ENCODE measurements at places on chromosomes 3 and 15.
A peak's percentile ranks its signal among the peaks of the same experiment; 100 is the strongest.

DNA sequence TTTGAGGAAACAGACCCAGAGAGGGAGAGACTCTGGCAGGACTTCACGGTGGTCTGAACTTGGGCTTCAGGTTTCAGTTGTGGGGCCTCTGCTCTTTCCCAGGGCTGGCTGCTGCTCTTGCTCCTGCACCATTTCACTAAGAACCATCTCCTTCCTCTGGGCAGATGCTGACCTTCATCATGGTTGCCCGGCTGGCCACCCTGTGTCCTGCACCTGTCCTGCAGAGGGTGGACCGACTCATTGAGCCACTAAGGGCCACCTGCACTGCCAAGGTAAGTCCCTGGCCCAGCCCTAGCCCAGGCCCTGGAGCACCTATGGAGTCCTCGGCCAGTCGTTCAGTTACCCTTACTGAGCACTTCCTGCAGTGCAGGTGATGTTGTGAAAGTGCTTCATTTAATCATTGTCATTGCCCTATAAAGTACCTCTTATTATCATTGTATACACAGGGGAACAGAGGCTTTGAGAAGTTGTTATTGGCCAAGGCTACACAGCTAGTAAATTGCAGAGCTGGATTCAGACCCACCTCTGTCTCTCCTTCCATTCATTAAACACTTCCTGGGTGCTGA, 10.0 kb downstream of the RPL32 start:
- DNase-seq, result no peak

DNA sequence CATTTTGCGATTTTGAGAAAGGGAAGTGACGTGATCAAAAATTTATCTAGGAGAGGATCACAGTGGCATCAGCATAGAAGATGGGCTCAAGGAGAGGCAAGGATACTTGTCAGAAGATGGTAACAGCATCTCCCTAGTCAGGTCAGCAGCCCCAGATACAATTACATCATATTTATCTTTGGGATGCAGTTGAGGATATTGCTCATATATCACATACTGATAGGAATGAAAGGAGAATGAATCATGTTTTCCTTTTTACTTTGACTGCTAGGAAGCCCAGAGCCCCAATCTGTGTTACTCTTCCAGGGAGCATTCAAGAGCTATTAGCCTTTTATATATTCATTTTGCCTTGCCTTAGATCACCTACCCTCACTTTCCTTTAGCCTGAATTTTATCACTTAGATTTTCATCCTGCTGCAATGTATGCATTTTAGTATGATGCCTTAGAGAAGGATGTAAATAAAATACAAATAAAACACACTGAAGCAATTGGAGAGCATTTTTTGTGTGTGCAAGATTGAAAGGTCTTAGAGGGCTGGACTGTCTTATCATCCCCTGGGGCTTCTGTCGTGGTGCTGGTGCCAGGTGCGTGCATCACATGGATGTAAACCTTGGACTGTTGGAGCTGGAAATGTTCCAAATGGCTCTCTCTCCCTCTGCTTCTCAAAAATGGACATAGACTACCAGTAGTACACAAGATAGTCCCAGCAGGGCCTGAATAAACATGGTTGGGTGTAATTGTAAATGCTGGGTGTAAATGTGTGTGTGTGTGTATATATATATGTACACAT, 40.3 kb downstream of the CORO2B start:
- DNase-seq, result no peak

DNA sequence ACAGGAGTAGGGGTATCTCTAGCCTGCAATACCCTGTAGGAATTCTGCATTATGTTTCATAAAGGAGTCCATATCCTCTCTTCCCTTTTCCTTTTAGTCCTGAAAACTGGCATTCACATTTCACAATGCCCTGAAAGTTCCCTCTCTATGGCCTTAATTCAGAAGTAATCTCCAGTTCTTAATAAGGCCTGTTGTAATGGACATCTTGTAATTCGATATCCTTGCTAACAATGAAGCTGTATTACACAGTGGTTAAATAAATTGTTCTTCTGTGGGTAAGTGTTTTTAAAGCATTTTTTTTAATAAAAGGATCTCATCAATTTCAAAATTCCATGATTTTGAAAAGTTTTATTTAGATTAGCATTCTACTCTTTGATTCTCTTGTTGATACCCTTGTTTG, 34.3 kb upstream of the NEO1 start:
- no peak for DNase-seq

GRCh38 chr3:52420388-52420787, 24.5 kb downstream of the SEMA3G start:
- DNase-seq, result no peak

DNA sequence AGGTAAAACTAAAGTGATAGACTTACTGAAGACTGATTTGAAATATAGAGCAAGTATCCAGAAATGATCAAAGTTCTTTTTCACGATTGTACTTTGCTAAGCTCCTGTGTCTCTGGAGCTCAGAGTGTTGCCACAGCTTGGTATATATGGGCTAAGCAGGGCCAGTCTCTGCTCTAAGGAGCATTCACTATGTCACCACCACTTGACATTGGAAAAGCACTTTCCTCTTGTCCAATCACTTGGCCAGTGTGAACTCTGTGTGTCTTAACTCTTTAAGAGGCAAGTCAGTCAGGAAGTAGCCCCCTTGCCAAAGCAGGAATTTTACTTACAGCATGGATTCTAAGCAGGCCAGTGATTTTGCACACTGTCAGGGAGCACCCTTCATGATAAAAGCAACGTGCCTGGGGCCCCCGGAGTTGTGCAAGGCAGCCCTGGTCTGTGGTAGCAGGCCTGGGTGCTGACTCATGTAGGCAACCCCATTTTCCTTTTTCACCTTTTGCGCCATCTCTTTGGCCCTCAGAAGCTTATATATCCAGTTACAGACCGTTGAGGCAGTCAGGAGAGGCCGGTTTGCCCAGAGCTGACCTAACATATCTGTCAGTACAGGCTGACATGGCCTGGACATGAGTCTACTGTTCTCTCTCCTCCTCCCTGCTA, 73.0 kb downstream of the HCN4 start:
- peak; percentile 94 for DNase-seq

GRCh38 chr3:115363071-115363470, 216.0 kb upstream of the ZBTB20 start:
- no peak for DNase-seq

DNA sequence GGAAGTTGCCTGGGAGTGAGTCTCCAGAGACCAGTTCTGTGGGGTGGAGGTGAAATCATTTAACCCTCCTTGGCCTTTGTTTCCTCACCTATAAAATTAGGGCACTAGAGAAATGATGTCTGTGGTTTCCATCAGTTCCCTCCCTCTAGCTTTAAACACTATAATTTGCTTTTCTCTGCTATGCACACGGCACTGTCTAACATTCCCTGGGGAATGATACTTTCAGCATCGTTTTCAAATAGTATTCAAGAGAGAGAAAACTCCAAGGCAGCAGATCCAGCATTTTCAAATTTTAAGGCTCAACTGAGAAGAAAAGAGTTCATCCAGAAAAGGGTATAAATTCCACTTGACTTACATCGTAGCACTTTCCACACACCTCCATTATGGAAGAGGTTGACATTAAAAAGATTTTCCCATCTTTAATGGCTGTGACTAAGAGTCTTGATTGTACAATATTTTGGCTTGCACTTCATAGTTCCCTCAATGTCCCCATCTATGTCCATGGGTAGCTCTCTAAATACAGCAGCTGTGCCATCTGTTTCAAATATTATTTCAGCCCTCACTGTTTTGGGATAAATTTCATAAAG, 137.7 kb upstream of the ZPLD1 start:
- no peak for DNase-seq

- DNase-seq, result no peak
Observed at GRCh38 chr3:139675327-139675726, 2.4 kb downstream of the NMNAT3 start.
